ENCODE measurements at places on chromosomes 16 and 17. TPM values are rescaled to one million over a fixed set of nuclear protein-coding genes. Genes with fewer than 3 reads are reported as not detected.

DNA sequence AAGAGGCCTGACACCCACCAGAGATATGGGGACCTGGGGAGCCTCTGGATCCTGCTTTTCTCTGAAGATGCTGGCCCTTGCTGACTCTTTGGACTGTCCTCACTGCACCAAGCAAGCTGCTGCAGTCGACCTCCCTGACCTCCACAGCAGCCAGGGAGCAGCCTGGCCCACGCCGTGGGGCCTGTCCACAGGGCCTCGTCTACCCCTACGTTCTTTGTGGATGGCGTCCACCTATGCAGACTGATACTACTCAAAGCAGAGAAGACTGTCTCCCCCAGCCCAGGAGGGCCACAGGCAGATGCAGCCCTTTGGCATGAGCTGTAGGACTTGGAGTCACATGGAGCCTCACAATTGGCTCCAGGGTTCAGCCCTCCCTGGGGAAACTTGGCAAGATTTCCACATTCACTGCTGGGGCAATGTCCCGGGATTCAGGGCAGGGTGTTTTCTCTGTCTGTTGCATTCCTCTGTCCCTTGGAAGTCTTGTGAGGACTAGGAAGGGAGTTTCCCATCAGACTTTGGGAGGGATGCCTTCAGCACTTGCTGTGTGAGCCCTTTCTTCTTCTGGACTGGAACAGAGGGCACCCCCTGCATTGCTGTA lies 152.2 kb downstream of the NTN1 start:
- DNase-seq = no peak

GRCh38 chr17:19306160-19307111 lies 56.1 kb downstream of the B9D1 start:
- no peak for DNase-seq

GRCh38 chr16:86545954-86546637 lies 8.9 kb downstream of the MTHFSD start:
- no peak for DNase-seq

GRCh38 chr16:67935101-67935401 lies 1.6 kb downstream of the PSMB10 start:
- no peak for DNase-seq

GRCh38 chr16:79716645-79717332 lies 116.3 kb upstream of the MAF start:
- no peak for DNase-seq

- no peak for DNase-seq
Observed at GRCh38 chr17:30921544-30922196, at the start of gene ADAP2. TSS of gene ADAP2 (plus strand) at chr17:30921945. CDS start at chr17:30922015, 70 bp downstream.

DNA sequence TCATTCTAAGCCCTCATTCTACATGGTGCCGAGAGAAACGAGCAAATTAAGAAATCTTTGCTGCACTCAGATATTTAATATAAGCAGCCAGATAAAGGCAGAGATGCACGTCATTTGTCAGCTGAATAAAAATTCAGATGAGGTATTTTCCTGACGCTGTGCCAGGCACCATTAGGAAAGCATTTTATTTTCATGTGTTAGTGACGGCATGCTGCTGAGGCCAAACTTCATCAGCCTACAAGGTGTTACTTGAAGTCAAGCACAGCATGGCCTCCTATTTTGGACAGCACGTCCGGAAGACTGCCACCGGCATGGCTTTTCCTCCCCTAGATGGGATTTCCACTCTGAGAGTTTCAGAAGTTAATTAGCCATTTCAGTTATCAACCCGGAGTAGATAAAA lies 70.3 kb downstream of the IRX3 start:
- no peak for DNase-seq

DNA sequence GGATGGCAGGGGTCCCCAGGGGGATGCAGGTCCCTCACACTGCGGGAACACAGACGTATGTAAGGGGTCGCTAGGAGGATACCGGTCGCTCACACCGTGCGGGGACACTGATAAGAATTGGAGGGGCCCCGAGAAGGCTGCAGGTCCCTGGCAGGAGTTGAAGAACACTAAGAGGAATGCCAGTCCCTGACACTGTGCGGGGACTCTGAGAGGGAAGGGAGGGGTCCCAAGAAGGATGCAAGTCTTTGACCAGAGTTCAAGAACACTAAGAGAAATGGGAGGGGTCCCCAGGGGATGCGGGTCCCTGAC lies 510 bp downstream of the ERCC4 start:
- DNase-seq = no peak

- peak; percentile 14 for DNase-seq
Observed at GRCh38 chr16:17345043-17345442, 125.7 kb downstream of the XYLT1 start.

- DNase-seq = no peak
Observed at GRCh38 chr17:82327289-82327688, 6.3 kb downstream of the SECTM1 start.

DNA sequence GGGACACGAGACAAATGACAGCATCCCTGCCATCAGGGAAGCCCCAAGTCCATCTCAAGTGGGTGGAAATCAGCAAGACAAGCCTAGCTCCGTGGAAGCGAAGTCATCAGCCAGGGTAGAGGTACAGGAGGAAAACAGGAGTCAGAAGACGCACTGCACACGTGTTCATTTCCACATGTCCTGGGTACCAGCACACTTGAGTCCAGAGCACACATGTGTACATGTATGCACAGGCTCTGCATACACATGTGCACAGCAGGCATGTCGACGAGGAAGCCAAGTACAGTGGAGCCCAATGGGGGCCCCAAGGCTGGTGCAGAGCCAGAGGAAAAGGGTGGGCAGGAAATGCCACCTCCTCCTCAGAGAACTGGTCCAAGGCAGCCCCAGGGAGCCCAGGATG lies 75.9 kb downstream of the ZNF423 start:
- no peak for DNase-seq

GRCh38 chr16:66367968-66368891 lies 1.7 kb downstream of the CDH5 start:
- DNase-seq = no peak

DNA sequence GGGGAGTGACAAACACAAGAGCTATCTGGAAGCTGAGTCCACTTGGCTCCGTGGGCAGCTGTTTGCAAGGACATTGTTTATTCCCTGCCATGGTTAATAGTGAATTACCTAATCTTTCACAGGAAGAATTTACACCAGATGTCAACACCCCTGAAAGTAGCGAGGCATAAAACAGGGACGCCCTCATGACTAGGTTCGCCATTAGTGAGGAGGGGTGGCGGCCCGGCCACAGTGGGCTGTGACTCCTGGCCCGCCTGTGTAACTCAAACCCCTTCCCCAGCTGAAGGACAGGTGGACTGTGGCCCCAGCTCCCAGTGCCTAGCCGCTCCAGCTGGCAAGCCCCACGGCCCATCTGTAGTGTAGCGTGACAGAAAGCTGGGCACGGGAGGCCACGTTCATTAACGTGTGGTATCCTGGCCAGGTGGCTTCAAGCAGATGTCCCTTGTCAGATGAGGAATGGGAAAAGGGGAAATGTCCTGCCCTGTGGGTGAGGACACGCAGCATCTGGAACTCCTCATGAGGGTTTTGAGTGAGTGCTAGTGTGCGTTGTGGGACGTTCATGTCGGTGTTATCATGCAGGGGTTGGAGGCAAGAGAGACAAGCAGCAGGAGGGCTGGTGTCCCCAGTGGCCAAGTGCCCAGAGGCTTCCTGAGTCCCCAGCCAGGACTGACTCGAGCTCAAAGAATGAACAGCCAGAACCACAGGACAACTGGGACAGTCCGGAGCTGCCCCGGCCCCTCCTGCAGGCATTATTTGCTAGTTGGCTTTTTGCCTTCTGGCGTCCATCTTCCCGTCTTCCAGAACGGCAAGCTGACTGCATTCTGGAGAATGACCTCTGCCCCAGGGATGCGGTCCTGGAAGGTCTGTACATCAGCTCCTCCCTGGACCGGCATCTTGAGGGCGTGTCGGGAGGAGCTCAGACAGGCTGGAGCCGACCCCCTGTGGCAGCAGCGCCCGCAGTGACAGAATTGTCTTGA lies 19.2 kb downstream of the KDM8 start:
- DNase-seq = peak; percentile 99

- no peak for DNase-seq
Observed at GRCh38 chr17:17745476-17746455, 64.5 kb downstream of the RAI1 start.

DNA sequence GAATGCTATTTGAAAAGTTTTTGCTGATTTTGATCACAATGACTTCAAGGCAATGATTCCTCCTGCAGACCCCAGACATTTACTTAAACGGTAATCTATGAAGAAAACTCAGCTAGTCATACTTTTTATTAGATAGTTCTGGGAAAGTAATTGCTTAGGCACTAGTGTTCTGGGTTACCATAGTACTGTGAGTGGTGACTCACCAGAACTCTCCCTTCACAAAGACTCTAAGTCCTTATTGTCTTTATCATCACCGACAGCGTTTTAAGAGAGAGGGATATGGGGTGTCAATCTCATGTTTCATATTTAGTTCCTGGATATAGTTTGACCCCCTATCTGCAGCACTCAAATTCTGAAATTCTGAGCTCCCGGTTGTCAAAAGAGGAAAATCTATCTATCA lies 43.0 kb upstream of the CDH8 start:
- no peak for DNase-seq

GRCh38 chr17:69761767-69762321 lies 313.2 kb upstream of the KCNJ16 start:
- DNase-seq = peak; percentile 78

TP53TG3F gene
- not detected for total RNA-seq

SLC52A1 gene
- total RNA-seq = not detected

MYH2 gene
- total RNA-seq = 0.23 TPM

CHD9 gene
- total RNA-seq = 27.9 TPM

GP1BA gene
- not detected for total RNA-seq

Measured in MG63 (cell line).